ENCODE measurements at places on chromosomes 6 and 20. TPM values are rescaled to one million over a fixed set of nuclear protein-coding genes. Genes with fewer than 3 reads are reported as not detected.

The PDYN gene
- polyA plus RNA-seq, result not detected

The C20orf204 gene
- polyA plus RNA-seq, result 1.5 TPM

The LINC00237 gene
- polyA plus RNA-seq, result not detected

The OLIG3 gene
- polyA plus RNA-seq, result not detected

The DEFB124 gene
- polyA plus RNA-seq, result 0.24 TPM

DNA sequence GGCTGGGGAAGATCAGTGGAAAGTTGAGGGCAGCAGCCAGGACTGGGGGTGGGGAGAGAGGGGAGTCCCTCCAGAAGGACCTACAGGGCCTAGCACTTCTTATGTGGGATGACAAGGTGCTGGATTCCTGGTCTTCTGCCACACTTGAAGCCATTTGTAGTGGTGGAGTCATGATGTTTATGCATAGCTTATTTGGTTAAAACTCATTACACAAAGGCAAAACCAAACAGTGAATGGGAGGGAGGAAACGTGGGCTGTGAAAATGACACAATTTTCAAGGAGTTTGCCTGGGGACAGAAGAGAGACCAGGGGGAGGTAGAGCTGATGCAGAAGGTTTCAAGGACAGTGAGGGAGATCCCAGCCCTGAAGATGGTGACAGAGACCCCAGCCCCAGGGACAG, 50.8 kb downstream of the DACT2 start:
- no peak for DNase-seq

- DNase-seq, result no peak
These were observed 966.6 kb downstream of the HACE1 start for GRCh38 chr6:103893141-103893581.

- no peak for DNase-seq
These were observed 162.0 kb downstream of the PREX1 start for GRCh38 chr20:48665785-48666184.

DNA sequence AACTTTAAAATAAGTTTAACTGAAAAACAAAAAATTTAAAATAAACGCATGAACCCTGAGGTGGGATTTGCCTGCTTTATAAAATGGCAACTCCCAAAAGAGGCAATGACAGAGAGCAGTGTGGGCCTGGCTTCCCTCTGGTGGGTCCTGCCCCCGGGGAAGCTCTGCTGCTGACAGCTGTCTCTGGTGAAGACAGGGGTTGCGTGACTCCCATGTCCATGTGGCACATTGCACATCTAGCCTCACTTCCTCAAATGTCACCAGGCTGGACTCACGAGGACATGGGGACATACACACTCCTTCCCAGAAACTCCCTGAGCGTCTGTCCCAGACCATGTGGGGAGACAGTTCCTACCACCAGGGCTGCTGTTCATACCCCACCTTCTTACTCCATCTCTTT, 66.2 kb downstream of the ABHD12 start:
- no peak for DNase-seq

DNA sequence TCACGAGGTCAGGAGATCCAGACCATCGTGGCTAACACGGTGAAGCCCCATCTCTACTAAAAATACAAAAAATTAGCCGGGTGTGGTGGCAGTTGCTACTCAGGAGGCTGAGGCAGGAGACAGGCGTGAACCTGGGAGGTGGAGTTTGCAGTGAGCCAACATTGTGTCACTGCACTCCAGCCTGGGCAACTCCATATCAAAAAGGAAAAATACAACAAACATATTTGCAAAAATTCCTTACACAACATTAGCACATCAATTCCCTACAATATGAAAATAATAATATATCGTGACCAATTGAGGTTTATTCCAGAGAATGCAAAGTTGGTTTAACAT, 38.8 kb upstream of the PLEKHG1 start:
- DNase-seq, result no peak

- DNase-seq, result no peak
These were observed 283.0 kb downstream of the HTR1B start for GRCh38 chr6:77180326-77180725.

GRCh38 chr6:142839686-142840040, 105.3 kb downstream of the HIVEP2 start:
- no peak for DNase-seq

DNA sequence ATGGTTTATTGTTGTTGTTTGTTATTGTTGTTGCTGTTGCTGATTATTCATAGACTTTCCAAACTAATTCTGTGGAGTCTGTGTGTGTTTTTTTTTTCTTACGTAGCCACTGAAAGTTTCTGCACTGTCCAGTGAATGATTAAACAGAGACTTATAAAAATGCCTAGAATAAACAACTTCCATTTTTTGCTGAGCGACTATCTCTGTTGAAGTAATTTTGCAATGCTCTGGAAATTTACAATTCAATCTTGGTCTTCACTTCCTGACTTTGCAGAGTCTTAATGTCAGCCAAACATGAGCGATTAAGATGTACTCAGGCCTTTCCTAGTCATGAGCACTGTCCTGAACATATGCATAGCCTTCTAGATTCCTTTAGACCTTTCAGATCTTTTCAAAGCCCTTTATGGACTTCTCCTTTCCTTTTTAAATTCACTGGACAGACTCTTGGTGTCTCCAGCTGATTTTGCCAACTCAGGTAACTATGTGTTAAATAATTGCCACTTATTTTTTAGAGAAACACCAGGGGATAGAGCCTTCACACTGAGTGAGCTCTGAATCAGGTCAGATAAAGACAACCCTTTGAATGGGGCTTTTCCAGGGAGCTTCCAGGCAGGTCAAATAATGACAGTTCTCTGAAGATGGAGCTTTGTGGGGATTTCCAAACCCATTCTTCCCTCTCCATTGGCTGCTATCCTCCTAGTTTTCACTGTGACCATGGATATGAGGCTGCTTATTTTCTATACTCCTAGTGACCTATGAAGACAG, 622.8 kb upstream of the EPHA7 start:
- DNase-seq, result no peak

DNA sequence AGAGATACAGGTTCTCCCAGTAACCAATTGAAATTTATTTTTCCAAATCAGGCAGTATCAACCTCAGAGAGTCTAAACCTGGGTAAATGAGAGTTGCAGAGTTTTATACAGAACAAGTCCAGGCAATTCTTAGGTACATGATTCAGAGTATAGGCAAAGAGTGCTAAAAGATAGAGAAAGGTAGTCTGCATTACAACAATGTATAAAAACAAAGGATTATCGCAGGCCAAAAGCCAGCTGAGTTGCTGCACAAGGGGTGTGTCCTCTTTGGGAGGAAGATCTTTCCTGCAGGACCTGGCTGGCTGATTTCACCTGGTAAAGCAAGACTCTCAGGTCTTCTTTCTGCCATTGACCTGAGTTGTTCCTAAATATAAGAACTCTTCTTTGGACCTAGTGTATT, 48.9 kb upstream of the ECHDC1 start:
- no peak for DNase-seq

DNA sequence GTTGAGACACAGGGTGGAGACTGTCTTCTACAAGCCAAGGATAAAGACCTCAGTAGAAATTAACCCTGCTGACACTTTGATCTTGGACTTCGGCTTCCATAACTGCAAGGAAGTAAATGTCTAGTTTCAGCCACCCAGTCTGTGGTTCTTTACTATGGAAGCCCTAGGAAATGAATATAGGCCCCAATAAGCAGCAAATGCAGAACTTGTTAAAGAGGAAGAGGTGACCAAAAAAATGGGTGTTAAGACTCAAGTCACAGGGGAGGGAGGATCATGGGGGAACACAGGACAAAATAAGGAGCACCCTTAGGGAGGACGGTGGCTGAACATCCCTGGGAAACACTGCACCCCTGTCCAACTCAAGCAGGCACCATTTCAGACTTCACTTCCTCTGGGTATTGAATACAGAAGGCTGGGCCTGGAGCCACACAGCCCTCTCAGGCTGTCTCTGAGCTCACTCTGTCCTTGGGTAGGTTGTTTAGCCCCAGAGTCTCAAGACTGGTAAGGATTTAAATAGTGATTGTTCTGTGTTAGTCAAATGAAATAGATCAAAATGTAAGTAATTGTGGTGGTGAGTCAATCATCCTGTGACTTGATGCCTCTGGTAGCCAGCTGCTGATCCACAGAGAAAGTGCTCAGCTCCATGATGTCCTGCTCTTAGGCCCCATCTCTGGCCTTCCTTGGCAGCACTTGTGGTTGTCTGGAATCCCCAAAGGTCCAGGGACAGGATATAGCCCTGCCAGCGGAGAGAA, 30.5 kb upstream of the SIRPD start:
- DNase-seq, result no peak

DNA sequence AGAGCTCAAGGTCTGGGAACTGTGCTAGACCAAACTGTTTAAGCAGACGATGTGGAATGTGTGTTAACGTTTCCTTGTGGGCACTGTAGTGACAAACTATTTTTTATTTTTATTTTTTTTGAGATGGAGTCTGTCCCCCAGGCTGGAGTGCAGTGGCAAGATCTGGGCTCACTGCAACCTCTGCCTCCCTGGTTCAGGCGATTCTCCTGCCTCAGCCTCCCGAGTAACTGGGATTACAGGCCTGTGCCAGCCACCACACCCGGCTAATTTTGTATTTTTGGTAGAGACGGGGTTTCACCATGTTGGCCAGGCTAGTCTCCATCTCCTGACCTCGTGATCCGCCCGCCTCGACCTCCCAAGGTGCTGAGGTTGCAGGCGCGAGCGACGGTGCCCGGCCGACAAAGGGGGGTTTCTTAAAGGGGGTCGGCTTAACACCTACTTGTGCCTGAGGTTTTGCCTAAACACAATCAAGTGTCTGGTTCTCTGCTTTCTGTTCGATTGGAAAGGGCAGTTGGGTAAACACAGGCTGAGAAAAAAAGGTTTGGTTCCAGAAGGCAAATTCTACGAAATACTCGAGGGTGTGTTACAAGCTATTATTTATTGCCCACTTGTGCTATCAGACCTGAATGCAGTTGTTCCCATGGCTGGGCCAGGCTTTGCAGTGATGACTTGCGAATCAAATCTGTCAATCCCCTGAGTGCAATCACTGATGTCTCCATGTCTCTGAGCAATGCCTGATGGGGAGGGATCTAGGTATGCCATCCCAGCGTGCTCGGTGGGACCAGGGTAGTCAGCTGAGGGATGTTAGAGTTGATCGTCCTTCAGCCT, 1.3 kb downstream of the NOP56 start:
- DNase-seq, result peak; percentile 78

Data from spleen (tissue), 13 donors.